ENCODE measurements at places on chromosomes 5 and 9. TPM values are rescaled to one million over a fixed set of nuclear protein-coding genes. Genes with fewer than 3 reads are reported as not detected.

The PCDHA13 gene
- total RNA-seq = 0.12 TPM

The C9orf50 gene
- total RNA-seq = 0.37 TPM

DNA sequence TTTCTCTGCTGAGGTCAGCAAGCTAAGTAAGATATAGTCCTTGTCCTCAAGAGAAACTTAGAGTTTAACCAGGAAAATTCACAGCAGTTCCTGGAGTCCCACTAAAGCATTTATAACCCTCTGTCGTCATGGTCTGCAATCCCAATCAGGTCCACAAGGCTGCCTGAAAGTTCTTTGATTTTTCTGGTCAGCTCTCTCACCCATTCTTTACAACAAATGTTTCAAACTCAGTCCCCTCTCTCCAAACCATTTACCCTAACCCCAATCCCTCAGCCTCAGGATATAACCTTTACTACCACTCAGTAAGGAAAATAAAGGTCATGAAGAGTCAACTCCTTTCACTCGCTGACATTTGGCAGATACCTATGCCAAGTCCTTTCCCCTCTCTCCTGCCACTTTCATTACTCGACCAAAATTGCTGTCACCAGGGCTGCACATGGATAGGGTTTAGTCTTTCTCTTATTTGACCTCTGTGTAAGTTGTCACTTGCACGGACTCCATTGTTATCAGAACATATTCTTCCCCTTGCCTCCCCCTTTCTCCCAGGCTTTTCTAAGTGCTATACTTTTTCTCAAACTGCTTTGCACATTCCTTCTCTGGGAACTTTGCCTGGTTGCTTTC, 936.6 kb downstream of the NR2F1-AS1 start:
- H3K4me1 ChIP-seq = peaks cover 4% of the 10 kb centered on the region
- H3K4me3 ChIP-seq = no peak overlapping the region
- H3K27ac ChIP-seq = no peak overlapping the region
- no peaks in the 10 kb centered on the region for H3K27me3 ChIP-seq
- H3K36me3 ChIP-seq = no peaks in the 10 kb centered on the region
- DNase-seq = no peak

DNA sequence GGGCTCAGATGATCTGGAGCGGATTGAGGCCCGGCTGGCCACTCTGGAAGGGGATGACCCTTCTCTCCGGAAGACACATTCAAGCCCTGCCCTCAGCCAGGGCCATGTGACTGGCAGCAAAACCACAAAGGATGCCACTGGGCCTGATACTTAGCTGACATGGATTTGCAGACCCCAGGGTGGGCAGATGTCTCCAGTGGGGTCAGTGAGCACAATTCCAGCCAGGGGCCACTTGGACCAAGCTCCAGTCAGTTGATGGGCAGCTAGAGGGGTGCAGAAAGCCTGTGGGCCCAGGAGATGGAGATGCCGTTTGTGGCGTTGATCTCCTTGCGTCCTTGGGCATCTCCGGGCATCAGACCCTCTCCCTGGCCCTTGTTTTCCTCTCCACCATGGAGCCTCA, 46.7 kb downstream of the PSD2 start:
- H3K27ac ChIP-seq = no peak overlapping the region
- H3K27me3 ChIP-seq = no peaks in the 10 kb centered on the region
- H3K36me3 ChIP-seq = no peaks in the 10 kb centered on the region
- H3K4me1 ChIP-seq = no peaks in the 10 kb centered on the region
- H3K4me3 ChIP-seq = no peak overlapping the region
